ENCODE measurements at places on chromosomes 7 and 10.
A peak's percentile ranks its signal among the peaks of the same experiment; 100 is the strongest.

DNA sequence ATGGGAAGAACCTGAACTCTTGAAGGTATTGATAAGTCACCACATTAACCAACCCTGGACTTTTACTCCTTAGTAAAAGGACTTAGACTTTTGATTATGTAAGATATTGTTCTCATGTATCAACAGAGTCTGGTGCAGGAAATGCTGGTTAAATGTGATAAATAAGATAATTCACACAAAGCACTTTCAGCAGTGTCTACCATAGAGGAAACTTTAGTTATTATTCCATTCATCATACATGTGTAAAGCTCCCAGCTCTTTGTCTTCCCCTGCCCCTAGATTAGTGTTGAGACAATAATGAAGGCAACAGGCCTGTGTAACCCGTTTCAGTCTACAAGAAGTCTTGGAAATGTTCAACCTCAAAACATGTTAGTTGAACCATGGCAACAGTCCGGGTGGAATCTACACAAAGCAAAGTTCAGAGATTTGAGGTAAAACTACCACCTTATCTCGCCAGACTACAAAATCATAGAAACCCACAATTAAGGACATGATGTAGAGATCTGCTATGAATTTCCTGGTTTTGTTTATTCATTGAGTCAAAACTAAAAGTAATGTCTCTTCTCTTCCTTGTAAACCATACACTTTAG, 109.9 kb upstream of the ADO start:
- DNase-seq, result no peak

DNA sequence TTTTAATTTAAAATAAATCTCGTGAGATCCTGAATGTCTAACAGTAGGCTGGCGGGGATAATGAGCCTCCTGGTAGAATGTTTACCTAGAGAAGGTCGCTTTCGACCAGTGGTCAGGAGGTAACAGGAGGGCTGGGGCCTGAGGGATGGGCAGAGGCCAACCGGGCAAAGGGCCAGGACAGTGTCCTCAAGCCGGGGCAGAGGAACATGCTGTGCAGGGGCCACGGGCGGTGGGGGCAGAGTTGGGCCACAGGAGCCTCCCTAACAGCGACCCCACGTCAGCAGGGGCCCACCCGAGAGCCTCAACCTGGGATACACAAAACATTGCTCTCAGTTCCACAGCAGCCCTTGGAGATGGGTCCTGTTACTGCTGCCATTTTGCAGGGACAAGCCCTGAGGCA, 14.5 kb downstream of the CFAP46 start:
- DNase-seq, result no peak

GRCh38 chr10:75072727-75073126, 38.7 kb upstream of the SAMD8 start:
- DNase-seq, result no peak

DNA sequence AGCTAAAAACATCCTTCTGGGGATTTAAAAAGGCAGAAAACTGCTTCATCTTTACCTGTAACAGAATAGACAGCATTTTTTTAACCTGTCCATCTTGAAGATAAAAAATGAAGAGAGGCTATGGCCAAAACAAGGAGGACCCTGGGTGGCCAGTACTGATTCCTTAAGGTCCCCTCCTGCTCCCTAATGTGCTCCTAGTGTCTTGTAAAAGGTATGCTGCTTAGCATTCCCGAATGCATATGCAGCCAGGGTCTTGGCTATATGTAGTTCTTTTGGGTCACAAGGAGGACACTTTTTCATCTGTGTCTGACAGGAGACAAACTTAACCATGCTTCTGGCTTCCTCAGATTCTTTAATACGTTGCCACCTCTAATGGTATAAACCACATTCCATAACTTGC, 93.9 kb upstream of the SLC13A1 start:
- no peak for DNase-seq

DNA sequence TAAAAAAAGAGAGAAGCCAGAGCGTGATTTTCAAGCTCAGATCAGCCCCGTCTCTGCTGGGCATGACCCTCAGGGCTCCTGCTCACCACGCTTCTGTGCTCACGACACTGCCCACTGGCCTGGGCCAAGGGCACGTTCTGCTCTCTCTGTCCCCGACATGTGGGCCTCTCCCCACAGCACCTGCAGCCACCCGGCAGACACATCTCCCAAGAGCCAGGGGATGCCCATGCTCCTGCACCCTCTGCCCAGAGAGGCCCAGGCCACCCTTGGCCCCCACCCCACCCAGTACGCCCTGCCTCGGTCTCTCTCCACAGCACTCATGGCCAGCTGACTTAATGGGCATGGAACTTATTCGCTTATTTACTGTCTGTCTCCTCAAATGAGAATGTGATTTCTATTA, 175.4 kb upstream of the RNF32 start:
- no peak for DNase-seq

DNA sequence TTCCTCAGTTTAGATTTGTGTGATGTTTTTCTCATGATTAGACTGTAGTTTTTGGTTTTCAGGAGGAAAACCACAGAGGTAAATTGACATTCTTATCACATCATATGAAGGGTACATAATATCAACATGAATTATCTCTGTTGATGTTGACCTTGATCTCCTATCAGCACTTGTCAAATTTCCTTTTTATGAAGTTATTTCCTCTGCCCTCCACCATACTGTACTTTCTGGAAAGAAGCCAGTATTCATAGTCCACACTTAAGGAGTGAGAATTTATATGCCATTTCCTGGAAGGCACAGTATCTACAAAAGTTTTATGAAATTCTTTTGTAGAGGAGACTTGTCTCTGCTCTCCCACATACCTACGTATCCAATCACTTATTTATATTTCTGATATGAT, 807.2 kb upstream of the MBL2 start:
- DNase-seq, result no peak

GRCh38 chr7:5525271-5526099, 101.9 kb upstream of the TNRC18 start:
- peak; percentile 78 for DNase-seq

DNA sequence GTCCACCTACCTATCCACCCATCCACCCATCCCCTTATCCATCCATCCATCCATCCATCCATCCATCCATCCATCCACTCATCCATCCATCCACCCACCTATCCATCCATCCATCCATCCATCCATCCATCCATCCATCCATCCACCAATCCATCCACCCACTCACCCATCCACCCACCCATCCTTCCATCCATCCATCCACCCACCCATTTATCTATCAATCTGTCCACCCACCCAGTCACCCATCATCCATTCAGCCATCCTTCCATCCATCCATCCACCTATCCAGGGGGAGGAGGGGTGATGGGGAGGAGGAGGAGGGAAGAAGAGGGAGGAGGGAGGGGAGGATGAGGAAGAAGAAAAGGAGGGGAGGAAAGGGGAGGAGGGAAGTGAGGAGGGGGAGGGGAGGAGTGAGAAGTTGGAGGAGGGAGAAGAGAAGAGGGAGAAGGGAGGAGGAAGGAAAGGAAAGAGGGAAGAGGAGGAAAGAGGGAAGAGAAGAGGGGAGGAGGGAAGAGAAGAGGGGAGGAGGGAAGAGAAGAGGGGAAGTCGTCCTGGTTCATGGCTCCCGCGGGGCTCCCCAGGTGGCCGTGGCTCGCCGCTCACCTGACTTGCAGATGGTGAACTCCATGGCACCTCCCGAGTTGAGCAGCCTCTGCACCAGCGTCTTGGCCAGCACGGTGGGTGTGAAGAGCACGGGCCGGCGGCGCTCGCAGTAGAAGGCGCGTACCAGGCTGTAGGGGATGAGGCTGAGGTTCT, 68.8 kb upstream of the GNA12 start:
- no peak for DNase-seq

DNA sequence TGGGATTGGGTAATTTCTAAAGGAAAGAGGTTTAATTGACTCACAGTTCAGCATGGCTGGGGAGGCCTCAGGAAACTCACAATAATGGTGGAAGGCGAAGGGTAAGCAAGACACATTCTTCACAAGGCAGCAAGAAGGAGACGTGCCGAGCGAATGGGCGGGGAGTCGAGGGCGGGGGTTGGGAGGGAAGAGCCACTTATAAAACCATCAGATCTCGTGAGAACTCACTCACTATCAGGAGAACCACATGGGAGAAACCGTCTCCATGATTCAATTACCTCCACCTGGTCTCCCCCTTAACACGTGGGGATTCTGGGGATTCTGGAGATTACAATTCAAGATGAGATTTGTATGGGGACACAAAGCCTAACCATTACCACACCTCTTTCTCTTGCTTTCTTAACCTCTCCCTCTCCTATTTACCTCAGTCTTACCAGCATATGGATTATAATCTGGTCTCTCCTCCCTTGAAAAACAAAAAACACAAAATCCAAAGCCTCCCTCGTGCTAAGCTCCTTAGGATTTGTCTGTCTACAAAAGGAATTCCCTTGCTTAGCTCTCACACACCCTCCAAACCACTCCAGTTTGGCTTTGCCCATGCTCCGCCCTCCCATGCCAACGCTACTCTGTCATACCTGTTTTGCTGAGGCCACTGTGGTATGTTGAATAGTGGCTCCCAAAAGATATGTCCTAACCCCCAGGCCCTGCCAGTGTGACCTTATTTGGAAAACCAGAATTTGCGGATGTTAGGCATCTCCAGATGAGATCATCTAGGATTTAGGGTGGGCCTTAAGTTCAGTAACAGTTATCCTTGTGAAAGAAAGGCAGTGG, 19.6 kb upstream of the EFCAB10 start:
- peak; percentile 7 for DNase-seq

DNA sequence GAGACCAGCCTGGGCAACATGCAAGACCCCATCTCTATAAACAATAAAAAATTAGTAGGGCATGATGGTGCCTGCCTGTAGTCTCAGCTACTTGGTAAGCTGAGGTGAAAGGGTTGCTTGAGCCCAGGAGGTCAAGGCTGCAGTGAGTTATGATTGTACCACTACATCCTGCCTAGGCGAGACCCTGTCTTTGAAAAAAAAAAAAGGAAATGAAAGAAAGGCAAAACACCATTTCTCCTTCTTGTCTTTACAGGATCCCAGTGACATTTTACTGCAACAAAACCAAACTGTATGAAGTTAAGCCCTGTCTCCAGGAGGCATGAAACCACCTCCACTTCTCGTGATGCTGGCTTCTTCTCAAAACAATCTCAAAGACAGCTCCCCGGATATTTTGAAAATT, 29.9 kb upstream of the PBLD start:
- DNase-seq, result no peak

DNA sequence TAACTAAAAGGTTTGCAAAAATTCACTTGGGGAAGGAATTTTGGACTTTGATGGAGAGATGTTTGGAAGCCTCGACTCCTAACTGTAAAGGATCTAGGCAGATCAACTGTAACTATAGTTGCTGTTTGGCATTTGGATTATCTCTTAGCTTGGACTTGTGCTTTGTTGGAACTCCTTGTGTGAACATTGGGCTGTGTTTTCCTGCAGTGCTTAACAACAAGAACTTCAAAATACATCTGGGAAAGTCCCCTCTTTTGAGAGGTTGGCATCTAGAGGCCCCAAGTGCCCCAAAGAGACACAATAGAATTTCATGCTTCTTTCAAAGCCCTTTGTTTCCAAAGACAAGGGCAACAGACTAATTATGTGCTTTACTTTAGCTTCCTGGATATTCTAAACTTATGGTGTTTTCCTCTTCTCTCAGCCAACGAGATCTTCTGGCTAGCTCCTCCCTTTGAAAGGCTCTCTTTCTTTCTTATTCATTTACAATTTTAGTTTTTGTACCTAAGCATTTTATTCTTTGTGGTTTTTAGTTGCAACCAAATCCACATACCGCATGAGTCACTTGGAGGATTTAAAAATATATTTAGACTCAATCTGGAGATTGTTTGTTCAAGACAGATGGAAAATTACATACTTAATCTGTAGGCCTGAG, 11.6 kb downstream of the ABCA13 start:
- no peak for DNase-seq

GRCh38 chr7:155917836-155918430, 105.7 kb upstream of the SHH start:
- DNase-seq, result peak; percentile 41

DNA sequence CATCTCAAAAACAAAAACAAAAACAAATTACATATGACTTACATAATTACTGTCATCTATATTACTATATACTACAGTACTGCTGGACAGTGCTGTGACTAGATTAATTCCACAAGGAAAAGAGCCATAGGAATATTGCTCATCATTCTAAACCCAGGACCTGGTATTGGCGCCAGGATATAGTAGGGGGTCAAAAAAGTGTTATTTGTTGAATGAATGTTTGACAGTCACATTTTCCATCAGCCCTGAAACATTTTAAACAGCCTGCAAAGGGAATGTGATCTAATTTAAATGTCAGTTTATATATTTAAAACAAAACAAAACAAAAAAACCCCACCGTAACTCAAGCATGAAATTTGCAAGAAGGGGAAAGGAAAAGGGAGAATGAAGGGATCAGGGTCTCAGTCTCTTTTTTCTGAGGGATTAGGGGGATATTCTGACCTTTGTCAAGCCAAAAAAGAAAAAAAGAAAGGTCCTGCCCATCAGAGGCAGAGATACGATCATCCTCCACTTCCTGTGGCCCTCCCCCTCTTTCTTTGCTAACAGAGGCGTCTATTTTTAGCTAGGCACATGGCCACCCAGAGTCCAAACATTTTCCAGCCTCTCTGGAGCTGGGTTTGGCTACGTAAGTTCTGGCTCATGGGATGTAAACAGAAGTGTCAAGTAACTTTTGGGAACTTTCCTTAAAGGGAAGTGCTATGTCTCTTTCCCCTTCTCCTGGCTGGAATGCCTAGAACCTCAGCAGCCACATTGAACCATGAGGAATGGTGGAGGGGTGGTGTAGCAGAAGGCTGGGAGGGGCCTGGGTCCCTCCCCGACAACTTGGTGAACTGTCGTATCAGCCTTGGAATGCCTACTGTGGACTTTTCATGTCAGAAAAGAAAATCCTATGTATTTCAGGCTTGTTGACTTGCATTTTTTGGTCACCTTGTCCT, 44.6 kb upstream of the DLG5 start:
- peak; percentile 33 for DNase-seq

- DNase-seq, result no peak
These were observed 13.5 kb upstream of the PCGF5 start for GRCh38 chr10:91206837-91207474.

DNA sequence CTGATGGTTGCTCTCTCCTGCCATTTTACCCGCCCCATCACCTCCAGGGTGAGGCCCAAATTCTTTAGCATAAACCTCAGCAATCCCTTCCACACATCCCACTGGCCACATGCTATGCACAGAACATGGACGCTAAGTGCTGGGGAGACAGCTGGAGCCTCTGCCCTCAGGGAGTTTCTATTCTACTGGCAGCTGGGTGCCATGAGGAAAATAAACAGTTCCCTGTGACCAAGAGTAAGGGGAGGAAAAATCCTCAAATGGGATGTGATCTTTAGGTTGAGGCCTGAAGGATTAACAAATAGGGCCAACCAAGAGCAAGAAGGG, 1.2 kb downstream of the PARP12 start:
- peak; percentile 17 for DNase-seq

- DNase-seq, result peak; percentile 74
These were observed 30.1 kb downstream of the NUDCD3 start for GRCh38 chr7:44460325-44460724.

DNA sequence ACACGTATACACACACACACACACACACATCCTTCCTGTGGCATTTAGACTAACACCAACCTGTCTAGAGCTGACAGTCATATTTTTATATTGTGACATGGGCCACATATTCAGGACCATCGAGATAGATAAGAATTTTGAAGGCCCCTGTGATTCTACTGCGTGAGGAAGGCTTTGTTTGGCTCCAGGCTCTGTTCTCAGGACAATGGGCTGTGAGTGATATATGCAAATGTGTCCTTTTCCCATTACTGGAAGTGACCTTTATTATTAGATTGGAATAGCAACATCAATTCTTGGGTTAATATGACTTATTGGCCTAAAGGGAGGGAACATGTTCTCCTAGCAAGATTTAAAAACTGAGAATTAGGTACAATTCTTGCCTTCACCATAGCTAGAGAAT, 156.1 kb downstream of the SPAG6 start:
- DNase-seq, result no peak
